ENCODE measurements at places on chromosomes 2 and 18.

- no peak for DNase-seq
Measured at GRCh38 chr2:207055257-207055656, 110.5 kb downstream of the KLF7 start.

DNA sequence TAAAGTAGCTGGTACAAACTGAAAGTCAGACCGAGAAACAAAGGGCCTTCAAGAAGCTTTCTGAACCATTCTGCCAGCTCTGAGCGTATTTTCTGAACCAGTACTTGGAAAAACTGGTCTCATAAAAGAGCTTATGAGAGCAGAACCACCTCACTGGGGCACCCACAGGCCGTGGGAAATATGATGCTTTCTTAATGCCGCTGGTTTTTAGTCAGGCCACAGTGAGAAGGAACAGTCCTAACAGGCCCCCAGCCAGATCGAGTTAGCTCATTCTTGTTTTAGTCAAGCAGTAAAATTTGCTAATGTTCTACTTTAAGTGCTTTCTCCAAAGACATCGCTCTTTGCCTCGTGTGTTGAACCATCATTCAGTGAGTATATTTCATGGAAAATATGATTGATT, 12.7 kb upstream of the NOSTRIN start:
- no peak for DNase-seq

DNA sequence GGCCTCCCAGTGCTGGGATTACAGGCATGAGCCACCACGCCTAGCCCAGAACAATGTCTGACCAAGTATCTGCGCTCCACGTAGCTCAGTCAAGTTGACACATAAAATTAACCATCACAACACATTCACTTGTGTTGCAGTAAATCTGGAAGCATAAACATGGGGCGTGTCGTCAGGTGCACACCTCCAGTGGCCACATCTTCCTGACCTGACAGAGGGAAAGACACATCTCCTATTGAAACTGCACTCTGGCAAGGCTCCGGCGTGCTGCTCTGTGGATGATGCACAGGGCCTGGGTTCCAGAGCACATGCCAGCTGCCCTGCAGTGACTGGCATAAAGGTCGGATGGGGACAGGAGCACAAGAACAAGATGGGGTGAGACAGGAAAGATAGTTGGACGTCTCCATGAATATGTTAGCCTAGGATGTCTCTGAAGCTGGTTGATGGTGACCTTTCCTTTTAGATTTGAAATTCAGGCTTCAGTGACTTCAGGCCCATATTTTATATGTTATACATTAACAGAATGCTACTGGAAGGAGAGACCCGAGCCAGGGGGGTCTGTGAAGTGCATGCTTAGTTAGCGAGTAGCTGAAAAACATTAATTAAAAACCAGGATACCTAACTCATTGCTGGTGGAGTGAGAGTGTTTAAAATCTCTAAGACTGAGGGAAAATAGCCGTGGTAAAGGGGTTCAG, 10.9 kb downstream of the IMPA2 start:
- DNase-seq = no peak

GRCh38 chr2:48448274-48449061, 81.5 kb upstream of the STON1 start:
- peak; percentile 90 for DNase-seq

- DNase-seq = no peak
Measured at GRCh38 chr2:219279916-219280516, 850 bp downstream of the DNAJB2 start.

DNA sequence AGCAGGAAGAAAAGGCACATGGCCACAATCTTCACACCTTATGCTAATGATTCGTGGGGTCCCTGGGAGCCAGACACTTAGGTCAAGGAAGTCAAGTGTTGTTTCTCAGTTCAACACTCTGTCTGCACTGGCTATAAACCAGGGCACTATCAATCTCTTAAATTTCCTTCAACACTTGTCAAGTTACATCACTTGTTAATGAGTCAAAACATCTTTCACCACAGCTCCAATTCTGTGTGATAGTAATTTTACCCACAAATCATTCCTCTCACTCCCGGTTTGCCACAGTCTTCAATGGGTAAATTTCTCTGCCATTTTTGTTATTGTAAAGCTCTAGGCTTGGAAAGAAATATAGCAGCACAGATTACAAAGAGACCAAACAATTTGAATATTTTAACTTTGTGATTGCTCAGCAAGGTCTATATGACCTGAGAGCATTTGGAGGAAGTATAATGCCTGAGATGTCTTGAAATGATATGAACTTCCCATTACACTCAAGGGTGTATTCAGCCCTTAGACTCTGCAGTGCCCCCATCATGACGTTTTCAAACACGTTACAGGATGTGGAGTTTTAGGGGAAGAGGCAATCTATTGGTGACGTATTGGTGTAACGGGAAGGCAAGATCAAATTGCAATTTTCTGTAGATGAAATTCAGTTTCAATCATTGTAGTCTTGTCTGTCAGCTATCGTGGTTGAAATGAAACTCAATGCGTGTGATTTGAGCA, 78.7 kb downstream of the ICOS start:
- no peak for DNase-seq

DNA sequence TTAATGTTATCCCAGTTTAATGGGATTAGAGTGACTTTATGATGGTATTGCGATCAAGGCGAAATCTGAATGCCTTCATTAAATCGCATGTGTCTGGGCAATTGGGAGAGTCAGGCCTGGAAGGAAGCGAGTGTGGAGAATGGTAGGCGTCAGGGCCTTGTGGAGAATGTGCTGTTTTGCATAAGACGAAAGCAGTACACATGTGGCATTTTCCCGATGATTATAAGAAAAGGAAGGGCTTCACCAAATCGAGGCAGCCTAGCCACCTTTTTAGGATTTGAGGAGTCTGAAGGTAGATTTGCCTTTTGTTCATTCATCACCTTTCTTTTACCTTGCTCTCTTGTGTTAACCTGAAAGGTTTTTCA, 1.0 kb downstream of the ZNF532 start:
- DNase-seq = no peak

GRCh38 chr2:74077636-74078035, 70.1 kb downstream of the BOLA3 start:
- DNase-seq = no peak

GRCh38 chr18:44741511-44741910, 60.8 kb downstream of the SETBP1 start:
- DNase-seq = no peak

DNA sequence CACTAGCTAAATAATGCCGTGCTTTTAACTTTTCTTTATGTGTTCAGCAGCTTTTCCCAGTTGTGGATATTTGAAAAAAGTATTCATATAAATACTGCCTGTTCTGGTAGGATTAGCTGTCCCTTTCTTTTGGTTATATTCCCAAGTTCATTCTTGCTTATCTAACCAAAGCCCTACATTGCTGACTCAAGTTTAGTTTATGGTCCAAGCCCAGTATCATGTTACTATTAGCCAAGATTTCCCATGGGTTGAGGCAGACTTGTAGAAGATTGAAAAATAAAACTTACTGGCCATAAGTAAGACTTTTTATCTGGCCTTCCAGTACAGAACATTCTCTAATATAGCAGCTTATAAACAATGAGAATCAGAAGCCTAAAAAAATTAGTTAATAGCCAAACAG, 49.7 kb upstream of the NFE2L2 start:
- DNase-seq = no peak

DNA sequence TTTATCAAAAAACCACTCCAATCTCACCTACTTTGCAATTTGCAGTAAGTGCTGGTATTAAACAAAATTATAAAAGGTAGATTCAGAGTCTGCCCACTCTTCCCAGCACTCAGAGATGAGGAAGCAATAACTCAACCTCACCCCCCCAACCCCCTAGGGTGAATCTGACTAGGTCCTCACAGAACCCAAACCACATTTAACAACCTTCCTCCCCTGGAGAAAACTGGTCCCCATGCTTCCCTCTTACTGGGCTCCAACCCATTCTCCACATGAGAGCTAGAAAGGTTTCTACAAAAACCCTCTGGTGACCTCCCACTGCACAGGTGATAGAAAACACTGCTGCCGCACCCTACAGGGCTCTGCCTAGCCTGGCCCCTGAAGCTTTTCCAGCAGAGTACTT, 40.5 kb upstream of the BMP10 start:
- DNase-seq = peak; percentile 66

DNA sequence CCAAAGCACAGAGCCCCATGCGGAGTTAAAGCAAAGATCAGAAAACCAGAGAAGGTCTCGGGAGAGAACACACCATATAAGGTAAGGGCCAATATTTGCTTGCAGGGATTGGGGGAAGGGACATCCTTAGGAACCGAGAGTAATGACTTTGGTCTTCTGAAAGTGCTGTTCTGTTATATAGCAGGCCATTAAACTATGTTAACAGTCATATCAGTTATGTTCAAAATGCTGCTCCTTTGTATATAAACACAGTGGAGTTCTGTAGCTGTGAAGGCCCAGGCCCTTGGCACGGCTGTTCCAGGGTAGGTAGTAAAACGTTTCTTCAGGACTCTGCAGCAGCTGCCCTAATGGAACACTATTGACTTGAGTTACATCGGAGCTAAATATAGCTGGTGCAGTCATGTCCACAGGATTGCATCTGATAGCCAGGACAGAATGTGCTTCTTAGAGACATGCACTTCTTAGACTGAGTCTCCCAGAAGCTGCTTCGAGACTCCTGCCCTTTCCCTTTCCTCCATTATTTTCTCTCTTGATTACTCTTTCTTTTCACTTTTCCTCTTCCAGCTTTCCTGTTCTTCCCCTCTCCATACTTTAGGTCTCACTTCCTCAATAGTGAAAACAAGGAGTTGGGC, 122.4 kb downstream of the SETBP1 start:
- no peak for DNase-seq

DNA sequence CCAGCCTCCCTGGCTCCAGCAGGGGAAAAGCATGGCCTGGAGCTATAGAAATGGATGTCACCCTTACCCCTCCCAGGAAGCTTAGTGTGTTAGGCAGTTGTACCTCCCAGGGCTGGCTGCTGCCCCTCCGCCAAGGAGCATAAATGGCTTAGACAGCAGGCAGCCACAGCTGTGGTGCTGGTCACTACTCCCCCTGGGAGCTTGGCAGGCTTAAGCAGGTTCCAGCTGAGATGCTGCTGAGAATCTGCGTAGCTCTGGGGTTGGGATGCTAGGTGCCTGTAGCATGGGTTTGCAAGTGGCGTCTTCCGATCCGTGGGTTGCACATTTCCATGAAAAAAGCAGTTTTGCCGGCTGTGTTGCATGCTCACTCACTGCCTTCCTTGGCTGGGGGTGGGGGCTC, 369.7 kb downstream of the CTNNA2 start:
- no peak for DNase-seq

- DNase-seq = no peak
Measured at GRCh38 chr18:68447286-68447685, 267.6 kb downstream of the TMX3 start.

DNA sequence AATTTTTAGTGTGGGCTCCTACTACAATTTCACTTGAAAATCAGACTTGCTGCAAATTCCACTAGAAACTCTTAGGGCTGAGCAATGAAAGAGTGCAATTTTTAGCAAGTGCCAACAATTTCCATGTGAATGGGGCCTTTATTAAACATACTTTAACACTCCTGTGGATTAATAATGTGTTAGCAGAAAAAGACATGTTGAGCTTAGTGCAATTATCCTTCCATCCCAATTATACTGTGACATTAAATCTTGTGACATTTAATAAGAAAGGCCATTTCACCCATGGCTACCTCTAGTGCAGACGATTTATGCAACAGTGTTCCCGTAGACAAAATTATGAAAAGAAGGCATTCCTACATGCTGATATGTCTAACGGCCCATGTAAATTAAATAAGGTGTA, 639.7 kb downstream of the STK39 start:
- DNase-seq = no peak

DNA sequence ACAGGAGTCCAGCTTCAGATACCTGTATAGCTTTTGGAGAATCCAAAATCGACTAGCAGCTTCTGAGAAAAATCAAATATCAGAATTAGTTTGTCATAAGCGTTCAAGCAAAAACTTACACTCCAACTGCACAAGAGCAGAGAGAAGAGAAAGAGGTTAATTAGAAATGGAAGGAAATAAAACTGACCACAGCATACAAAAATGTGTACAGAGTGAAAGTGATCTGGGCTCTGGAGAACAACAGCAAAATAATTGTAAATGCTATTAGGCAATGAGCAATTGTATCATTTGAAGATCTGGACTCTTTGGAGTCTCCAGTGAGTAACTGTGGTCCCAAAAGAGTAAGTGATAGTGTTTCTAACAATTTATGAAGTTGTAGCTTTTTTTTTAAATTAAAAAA, 867.3 kb downstream of the TRIB2 start:
- DNase-seq = no peak

DNA sequence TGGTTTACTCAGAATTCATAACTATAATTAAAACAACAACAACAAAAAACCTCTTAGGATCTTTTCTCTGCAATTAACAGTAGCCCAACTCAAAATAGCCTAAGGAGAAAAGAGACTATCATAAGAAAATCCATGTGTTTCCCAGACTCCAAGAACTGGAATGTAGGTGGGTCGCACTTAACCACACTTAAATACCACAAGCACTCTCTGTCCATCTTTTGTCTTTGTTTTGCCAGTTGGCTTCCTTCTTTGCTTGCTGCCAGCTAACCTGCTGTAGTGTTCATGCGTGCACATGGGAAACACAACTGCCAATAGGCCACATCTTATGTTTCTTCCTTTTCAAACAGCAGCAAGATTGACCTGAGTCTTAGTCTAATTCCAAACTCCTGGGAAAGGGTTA, 24.1 kb upstream of the ACVR1 start:
- no peak for DNase-seq

- no peak for DNase-seq
Measured at GRCh38 chr2:109439986-109440385, 173.8 kb downstream of the SEPTIN10 start.

DNA sequence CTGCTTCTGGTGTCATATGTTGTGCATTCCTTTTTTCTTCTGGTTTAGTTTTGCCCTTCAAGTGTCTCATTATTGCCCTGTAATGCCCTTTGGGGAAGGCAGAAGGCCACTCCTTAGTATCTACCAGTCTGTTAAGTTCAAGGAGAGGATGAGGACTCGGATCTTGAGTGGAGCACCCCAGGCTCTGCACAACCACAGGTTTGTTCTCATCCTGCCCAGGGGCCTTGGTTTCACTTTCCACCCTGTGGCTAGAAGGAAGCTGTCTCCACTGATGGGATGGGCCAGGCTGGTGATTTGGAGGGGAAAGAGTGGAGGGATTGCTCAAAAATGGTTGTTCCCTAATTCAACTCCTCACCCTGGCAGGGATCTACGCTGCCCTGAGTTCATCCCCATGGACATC, 30.2 kb upstream of the RAB11FIP5 start:
- DNase-seq = no peak

DNA sequence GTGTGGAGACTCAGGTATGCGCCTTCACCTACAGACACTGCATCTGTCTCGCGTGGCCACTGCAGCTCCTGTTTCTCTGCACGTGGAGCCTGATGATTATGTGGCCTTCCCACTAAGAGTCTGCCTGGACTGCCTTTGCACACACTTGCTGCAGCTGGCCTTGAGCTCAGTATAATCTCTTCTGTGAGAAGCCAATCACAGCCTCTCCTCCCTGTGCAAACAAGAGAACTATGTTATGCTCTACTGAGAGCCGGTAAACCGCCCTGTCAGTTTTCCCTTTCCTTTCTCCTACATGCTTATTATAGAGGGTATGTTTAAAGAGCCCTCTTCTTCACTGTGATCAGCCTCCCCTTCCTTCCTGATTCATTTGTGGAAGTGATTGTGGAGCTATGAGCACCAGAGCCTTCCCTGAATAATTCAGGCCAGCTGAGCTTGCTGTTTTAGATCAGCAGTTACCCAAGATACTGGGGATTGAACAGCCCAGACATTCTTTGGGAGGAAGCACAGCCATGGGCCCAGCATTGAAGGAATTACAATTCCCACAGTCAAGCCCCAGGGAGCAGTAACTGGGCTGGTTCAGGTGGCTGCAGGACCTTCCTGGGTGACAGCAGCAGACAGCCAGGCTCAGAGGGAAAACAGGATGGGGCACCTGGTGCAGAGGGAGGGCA, 3.7 kb upstream of the TGFA start:
- DNase-seq = no peak

GRCh38 chr2:206563374-206563773, 78.9 kb upstream of the FAM237A start:
- DNase-seq = no peak
